Endothelial cell of umbilical vein (primary cell): ENCODE measurements at places on chromosomes 2 and 18. TPM values are rescaled to one million over a fixed set of nuclear protein-coding genes. Genes with fewer than 3 reads are reported as not detected.

Gene SEH1L
- polyA plus RNA-seq, result 17.5 and 19.8 TPM in 2 replicates

Gene TCF7L1
- polyA plus RNA-seq, result 8.5 and 9.6 TPM in 2 replicates

Gene PARD3B
- polyA plus RNA-seq, result 2.1 and 2.2 TPM in 2 replicates

Gene INPP5D
- 10.6 and 13.9 TPM in 2 replicates for polyA plus RNA-seq

Gene TRABD2A
- 0.45 and 1.0 TPM in 2 replicates for polyA plus RNA-seq

- DNase-seq, result no peak
Measured at GRCh38 chr2:203237346-203238238, 1.2 kb upstream of the CYP20A1 start.

DNA sequence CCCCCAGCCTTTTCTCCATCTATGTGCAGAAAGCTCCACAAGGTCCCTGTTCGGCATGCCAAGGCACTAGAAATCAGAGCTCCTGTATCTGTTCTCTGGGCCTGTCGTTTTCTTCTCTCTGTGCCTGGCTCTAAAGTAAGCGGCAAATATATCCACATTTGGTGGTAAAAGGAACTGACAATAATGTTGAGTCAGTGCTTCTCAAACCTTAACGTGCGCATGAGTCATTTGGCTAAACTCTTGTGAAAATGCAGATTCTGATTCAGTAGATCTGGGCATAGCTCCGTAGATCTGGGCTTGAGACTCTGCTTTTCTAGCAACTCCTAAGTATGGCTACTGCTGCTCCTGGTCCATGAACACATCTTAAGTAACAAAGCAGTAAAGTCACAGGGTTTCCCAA is 16.5 kb upstream of the ACSL3 start:
- DNase-seq, result peak; percentile 55

DNA sequence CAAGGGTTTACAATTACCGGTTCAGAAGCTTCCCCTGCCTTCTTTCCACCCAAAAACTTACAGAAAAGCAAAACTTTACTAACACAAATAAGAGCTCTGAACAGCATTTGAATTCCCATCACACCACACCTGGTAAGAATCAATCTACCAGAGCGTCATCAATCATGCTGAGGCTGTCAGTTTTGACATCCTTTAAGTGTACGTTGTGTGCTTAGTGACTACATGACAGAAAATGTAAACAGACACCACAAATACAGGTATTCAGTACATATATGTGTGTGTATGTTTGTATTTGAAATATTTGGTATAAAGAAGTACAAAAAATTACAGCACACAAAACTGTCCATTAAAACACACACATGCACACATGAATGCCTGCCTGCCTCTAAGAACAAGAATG is 523.5 kb downstream of the TMEM182 start:
- no peak for DNase-seq

- no peak for DNase-seq
Measured at GRCh38 chr2:31219131-31219969, 2.0 kb upstream of the CAPN14 start.
